ENCODE measurements at places on chromosomes 7 and 10.
A peak's percentile ranks its signal among the peaks of the same experiment; 100 is the strongest.

- DNase-seq, result no peak
Observed at GRCh38 chr7:153496257-153496656, 555.9 kb upstream of the DPP6 start.

GRCh38 chr10:117131376-117132327, 6.4 kb downstream of the VAX1 start:
- peak; percentile 13 for DNase-seq

GRCh38 chr7:17654940-17655339, 285.4 kb downstream of the SNX13 start:
- DNase-seq, result no peak

DNA sequence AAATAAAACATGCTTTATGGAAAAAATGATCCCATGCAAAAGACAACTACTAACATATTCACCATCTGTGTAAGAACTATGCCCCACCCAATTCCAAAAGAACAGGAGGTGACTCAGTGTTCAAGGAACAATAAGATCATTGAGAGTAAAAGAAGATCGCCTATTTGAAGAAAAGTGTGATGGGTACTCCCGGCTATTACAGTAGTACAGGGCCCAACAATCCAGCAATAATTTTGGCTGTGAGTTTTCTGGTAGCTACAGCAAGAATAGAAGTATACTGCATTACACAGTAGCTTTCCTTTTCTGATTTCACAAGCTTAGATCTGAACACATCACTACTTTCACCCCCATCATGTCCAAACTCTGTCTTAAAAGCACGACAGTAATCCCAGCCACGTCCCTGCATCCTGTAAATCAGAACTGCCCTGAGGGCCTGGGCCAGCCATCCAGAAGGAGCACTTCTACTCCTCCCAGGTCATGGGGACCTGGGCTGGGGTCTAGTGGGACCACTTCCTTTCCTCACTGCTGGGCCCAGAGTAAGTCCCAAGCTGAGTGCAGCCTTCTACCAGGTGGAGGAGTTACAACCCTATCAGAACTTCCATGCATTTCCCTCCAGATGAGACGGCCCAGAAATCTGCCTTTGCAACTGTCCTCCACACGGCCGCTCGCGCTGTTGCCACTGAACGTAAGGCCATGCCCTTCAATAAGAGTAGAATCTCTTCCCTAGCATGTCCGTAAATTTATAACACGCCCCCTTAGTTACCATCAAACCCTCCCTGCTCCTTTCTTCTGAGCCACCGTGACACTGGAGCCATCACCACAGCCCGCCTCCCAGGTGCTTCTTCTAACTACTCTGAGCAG, 7.9 kb downstream of the ESYT2 start:
- no peak for DNase-seq

GRCh38 chr10:102791754-102792395, 45.3 kb downstream of the CYP17A1 start:
- DNase-seq, result no peak

- DNase-seq, result no peak
Observed at GRCh38 chr7:138917771-138918170, 63.4 kb downstream of the KIAA1549 start.

DNA sequence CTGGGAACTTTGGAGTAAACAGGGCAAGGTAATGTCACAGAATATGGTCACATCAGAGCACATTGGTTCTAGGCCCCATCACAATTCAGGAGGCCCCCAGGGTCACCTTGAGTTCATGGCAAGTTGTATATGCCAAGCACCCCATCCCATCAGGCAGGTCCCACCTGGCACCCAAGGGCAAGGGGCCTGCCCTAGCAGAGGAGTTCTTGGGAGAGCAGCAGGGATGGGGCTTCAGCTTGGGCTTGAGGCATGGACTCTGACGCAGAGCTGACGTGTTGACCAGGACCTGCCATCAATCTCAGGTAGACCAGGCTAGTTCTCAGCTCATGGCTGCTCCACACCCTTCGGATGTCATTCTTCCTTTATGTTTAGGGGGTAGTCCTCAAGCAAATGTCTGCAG, 20.9 kb downstream of the PLAC9 start:
- no peak for DNase-seq

DNA sequence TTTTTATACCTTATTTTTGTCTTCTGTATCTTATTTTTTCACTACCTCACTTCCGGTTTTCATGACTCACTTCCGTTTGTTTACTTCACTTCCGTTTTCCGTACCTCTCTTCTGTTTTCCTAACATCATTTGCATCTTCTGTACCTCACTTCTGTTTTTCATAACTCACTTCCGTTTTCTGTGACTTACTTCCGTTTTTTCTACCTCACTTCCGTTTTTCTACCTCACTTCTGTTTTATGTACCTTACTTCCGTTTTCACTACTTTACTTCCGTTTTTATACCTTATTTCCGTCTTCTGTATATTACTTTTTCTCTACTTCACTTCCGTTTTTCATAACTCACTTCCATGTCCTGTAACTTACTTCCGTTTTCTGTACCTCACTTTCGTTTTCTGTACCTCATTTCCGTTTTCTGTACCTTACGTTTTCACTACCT, 492.5 kb upstream of the AKR1E2 start:
- no peak for DNase-seq

GRCh38 chr7:76409537-76409936, at the start of gene SSC4D:
SSC4D (minus strand) TSS chr7:76409697; CDS start chr7:76404439, 5,258 bp downstream.
- no peak for DNase-seq

DNA sequence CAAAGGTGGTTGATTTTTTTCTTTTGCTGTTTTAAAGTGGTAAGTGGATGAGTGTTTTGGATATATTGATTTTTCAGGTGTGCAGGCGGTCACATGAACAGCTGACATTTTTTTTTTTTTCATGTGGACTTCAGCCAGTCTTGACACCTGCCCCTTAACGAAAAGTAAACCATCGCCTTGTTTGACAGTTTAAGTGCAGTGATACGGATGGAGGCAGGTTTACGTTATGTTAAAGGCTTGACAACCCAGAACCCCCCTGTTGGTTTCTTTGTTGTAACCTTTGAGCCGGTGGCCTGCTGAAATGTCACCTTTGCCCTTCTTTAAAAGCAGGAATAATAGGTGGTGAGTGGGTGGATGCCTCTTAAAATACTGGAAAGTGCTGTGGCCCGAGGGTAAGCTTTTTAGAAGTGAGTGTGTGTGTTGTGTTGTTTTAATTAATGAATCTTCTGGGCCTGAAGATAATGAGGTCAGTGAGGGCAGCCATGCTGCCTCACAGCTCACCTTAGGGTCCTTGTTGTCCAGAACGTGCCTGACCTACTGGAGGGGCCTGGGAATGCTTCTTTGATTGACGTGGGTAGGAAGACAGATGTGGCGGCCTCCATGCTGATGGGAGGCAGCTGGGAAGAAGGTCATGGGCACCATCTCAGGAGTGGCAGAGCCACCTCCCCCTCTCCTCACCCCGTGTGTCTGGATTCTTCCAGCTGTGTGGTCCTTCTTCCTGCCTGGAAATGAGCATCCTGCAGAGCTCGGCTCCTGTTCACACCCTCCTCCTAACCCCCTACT, 69.8 kb downstream of the TCF7L2 start:
- no peak for DNase-seq

GRCh38 chr10:60189861-60190475, 199.7 kb downstream of the ANK3 start:
- no peak for DNase-seq

DNA sequence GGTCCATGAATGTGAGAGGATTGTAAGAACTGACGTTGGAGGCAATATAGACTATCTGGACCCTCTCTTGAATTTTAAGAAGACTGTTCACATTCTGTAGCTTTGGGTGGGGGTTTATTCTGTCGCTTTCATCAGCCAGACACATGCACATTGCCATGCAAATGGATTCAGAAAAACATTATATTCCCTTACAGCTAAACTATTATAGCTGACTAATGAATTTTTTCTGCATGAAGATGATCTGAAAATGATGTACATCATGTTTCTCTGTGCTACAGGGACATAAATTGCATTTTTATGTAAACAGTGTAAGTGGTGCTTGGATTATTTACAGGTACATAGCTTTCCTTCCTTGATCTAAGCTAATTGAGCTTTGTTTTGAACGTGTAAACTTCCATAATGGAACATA, 1.5 kb downstream of the MET start:
- DNase-seq, result no peak

GRCh38 chr7:15801551-15801950, 115.1 kb upstream of the MEOX2 start:
- DNase-seq, result no peak

- peak; percentile 29 for DNase-seq
Observed at GRCh38 chr10:132784866-132785722, 853 bp downstream of the NKX6-2 start.

DNA sequence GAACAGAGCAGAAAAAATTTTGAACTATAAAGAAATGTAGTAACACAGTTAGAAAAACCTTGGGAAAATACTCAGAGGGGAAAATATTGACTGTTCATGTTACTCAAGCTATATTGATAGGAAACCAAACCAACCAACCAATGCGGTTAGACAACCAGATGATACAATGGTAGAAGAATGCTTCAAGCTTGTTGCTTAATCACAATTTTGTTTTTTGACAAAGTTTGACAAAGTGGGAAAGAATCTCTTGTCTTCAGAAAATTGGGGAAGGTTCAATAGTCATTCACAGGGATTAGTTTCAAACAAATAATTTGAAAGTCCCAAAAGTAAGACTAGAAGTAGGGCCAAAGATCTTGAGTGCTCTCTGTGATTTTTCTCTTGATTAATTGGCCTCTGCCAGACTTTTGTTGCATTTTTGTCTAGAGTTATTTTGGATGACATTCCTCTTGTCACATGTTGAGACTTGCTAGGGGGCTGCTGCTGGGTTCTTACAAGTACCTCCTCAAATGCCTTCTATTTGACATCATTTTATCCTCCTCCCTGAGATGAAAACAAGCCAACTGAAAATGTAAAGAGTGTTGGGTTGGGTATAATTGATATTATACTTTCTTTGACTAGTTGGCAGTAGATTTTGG, 233.1 kb upstream of the PHYHIPL start:
- no peak for DNase-seq

- no peak for DNase-seq
Observed at GRCh38 chr7:46450886-46451285, 529.8 kb upstream of the IGFBP3 start.

- no peak for DNase-seq
Observed at GRCh38 chr7:13879994-13880686, 109.3 kb downstream of the ETV1 start.

DNA sequence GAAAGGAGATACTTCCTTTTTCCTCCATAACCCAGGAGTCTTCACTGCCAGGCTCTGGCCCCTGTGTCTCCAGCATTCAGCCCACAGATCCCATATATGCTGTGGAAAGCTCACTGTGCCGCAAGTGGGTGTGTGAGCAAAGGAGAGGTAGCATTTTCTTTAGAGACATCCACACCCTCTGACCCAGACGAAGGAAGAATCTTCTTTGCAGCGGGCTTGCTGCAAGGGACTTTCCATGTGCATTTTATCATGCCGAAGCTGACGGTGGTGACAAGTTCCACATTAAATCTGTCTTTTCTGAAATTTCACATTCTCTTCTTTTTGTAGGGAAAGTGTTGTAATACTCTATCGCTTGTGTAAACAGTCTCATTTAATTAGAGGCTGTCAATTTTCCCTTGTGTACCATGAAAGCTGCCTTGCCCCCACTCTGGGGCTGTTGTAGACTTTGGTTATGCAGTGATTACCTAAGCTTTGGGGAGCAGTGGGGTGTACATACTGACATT, 409.5 kb downstream of the SUGCT start:
- no peak for DNase-seq

DNA sequence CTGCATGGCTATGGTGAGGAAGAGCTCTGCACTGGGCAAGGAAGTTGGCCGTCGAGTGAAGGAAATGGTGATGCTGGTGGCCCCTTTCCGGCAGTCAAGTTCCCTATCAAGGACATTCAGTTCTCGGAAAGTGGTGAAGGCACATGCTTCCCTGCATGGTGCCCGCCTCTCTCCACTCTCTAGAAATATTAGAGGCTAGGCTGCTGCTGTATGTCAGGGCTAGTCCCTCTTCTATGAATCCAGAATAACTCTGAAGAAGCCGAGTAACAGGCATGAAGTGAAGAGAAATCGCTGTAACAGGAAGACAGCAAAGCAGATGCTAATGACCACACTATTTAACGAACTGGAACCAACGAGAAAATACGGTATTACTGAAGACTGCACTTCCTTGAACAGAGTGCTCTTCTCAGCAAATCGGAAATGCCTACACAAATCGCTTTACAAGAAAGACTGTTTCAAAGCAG, 5.4 kb downstream of the IDI1 start:
- DNase-seq, result peak; percentile 83

DNA sequence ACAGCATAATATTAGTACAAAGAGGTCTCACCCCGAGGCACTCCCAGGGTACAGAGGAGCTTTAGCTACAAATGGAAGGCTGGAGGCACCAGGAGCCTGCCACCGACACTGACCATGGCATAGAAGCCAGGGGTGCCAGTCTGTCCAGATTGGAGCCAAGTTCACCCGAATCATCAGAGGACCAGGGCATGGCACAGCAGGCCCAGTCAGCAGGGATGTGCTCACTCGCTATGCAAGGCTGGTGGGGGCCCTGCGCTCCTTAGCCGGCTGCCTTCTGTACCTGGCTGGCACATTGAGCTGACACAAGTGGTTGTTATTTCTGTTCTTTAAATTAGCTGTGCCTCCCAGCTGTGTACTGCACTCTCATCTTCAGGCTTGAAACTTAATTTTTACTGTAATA, 149.3 kb downstream of the TCERG1L start:
- DNase-seq, result no peak

DNA sequence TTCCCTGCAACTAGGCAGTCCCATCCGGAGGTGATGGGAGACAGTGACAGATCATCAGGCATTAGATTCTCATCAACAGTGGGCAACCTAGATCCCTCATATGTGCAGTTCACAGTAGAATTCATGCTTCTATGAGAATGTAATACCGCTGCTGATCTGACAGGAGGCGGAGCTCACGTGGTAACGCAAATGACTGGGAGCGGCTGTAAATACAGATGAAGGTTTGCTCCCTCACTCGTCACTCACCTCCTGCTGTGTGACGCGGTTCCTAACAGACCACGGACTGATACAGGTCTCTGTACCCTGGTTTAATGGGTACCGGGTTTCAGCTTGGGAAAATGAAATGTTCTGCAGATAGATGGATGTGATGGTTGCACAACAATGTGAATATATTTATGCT, 47.8 kb upstream of the PIK3AP1 start:
- DNase-seq, result no peak

DNA sequence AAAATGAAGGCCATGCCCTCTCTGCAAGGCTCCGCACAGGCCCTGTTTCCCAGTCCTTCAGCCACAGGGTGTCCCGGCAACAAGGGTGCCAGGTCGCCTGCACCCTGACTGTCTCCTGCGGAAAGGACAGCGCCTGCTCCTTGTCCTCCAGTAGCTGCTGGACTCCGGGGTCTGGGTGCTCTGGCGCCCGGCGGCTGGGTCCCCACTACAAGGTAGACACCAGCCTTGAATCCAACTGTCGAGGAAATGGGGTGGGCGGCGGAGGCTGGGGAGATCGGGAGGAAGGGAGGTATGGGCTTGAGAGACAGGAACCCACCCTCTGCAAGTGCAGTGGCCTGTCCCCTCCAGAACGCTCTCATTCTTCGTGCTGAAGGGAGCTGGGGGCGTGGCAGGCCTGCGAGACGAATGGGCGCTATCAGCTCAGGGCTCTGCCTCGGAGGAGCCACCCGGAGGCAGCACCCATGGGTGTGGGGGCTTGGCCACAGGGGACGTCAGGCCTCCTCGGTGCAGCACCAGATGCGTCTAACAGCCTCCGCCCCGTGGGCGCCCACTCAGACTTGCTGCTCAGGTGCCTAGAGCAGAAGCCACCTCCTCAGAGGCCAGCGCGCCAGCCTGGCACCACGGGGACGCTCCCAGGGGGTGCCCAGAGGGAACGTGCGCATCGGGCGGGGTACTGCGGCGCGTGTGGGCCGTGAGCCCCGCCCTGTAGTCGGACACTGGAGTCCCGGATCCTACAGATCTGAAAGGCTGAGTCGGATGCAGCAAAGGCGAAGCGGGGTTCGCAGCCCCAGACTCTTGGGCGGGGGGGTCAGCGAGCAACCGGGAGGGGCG, 15.6 kb downstream of the ADAM8 start:
- DNase-seq, result peak; percentile 88
